ENCODE measurements at places on chromosomes 3 and 15.

GRCh38 chr3:108088697-108089096 is 2.1 kb downstream of the CD47 start:
- DNase-seq, result peak; percentile 71

- no peak for DNase-seq
These were observed 1.3 kb downstream of the HIGD1A start for GRCh38 chr3:42802876-42803413.

DNA sequence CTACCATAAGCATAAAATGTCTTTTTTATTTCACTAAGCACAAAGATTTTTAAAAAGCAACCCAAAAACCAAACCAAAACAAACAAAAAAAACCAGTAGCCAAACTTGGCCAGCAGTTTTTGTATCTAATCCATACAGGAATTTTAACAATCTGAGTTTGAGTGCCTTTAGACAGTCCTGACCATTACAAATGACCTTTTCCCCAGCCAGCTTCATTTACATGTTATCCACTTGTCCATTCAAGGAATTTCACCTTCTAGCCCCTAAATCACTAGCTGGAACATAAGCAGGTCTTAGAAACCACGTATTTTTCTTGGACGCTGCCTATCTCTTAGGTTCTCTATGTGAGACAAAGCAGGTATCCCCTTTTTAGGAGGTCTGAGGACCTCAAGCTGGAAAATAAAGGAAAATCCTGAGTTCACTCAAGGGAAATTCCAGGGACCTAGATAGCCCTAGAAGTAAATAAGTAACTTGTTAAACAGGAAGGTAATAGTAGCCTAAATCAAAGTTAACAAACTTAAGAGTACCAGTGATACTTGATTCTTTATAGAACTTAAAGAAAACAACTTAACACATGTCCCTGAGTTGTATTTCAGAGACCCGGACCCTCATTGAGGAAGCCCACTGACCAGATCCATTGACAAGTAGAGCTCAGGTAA is 34.2 kb downstream of the CIP2A start:
- DNase-seq, result no peak

DNA sequence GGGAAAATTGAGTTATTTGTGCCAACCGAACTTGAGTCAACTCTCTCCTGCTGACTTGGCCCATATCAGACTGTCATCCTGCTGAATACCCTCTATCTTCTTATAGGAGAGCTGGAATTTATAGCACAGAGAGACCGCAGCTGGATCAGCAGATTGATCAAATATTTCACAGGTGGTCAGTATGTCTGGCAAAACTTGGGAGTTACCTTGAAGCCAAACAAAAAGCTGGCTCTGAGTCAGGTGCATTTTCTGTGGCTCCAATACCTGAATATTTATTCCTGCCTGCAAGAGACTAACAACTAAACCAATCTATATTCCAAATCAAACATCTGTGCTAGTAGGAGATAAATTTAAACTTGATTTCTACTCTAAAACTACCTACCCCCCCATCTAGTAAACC is 752.1 kb upstream of the ALCAM start:
- DNase-seq, result no peak

DNA sequence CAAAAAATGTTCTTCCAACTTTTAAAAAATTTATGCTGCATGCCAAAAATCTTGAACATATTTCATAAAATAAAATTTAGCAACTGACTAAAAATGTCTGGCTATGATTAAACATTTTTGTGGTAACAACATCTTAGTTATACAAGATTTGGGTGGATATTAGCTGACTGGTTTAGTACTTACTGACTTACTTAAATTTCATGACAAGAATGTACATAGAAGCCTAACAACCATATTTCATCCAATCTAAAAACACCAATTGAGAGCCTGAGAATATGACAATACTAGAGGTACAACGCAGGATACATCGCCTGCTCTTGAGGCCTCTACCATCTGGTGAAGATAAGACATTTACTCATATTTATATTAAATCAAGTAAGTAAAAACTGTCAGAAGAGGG is 34.6 kb downstream of the GNB4 start:
- DNase-seq, result no peak

- DNase-seq, result no peak
These were observed 199.3 kb upstream of the LINGO1 start for GRCh38 chr15:77831986-77832385.

DNA sequence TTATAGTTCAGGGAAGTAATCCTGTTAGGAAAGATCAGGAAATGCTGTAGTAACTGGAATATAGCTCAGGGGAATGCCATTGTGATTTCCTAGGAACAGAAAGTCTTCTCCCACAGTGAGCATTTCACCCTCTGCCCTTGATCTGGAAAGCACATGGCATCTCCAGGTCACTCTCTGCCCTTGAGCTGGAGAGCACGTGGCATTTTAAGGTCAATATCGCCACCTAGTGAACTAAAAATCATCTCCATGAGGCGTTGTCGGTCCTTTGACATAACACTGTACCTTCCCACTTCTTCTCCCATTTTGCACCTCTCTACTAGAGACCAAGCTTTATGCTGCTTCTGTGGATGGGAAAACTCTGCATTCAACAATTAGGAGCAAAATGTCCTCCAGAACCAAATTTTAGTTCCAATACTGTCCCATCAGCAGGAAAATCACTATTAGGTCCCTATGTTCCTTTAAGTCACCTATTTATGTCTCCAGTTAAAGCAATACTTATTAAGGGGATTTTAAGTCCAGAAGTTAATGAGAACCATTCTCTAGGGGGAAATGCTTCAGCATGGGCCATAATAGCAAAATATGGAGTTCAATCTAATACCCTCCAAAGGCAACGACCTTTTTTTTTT is 54.7 kb upstream of the GK5 start:
- DNase-seq, result peak; percentile 75

DNA sequence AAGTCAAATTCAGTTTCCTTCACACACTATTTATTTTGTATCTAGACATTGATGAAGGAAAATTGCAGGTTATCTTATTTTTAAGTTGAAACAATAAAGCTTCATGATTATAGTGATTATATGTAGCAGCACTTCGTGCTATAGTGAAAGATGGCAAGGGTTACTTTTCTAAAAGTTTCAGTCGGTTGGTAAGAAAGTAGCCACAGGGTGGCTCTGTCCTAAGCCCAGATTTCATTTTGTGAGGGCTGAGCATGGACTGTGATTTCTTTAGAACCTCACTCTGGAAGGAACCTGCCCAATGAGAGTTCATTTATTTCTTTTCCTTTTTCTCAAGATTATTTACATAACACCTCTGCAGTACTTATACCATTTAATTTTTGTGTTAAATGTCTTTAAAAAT is 66.5 kb downstream of the NME9 start:
- no peak for DNase-seq

- no peak for DNase-seq
These were observed 188.5 kb upstream of the TLE3 start for GRCh38 chr15:70286113-70286806.

DNA sequence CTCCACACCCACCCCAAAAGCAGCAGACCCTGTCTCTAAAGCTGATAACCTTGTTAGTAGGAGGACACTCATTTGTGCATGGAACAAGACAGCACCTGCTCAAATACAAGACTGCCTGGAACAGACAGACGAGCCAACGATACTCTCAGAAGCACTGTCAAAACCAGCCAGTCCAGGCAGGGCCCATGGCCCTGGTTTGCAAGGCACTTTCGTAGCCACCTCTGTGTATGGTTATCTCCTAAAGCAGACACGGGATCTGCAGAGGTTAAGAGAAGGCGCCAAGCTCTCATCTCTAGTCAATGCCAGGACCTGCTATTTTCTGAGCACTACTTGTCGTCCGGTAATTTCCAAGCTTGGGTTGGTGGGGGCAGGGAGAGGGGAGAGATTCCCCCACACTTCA is 10.5 kb downstream of the NTRK3 start:
- DNase-seq, result no peak

- no peak for DNase-seq
These were observed 29.9 kb downstream of the MKRN3 start for GRCh38 chr15:23595368-23595767.

Measured in Jurkat, Clone E6-1 (cell line).